A172 (cell line): ENCODE measurements at places on chromosomes 2 and 18. TPM values are rescaled to one million over a fixed set of nuclear protein-coding genes. Genes with fewer than 3 reads are reported as not detected.
A peak's percentile ranks its signal among the peaks of the same experiment; 100 is the strongest.

DNA sequence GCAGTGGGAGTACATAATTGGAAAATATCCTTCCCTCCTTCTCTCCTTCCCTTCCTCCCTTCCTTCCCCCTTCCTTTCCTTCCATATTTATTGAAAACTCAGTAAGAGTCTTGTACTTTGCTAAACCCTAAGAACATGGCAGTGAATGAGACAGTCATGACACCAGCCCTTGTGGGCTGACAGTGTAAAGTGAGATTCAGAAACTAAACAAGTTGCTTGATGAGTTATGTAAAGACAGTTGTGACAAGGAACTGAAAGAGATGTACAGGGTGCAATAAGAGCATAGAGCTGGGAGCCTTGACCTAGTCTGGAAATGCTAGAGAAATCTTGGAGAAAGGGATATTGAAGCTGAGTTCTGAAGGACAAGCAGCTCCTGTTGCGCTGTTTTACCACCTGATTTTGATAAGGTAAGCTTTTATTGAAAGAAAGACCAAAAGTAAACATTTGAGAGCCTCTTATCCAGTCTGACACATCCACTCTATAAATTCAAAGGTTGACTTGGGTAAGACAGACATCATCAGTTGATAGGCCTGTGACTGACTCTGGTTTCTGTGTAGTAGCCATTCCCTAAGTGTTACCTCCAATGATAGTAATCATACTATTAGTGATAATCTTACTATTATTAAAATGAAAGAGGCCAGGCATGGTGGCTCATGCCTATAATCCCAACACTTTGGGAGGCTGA is 66.5 kb upstream of the SKOR2 start:
- no peak for DNase-seq

DNA sequence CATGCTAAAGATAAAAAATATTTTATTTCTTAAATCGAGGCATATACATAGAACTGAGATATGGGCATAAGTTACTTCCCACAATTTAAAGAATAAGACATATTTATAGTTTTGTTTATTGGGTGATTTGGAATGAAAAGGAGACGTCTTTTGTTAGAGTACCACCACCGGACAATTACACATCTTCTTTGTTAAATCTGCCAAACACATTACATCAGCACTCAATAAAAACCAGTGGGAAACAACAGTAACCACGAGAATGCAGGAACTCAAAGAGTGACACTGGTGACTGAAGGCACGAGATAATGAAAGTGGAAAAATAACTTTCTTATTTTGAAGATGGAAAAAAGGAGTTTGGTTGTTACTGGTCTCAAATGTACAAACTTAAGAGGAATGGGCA is 92.6 kb upstream of the TFCP2L1 start:
- DNase-seq, result no peak

- no peak for DNase-seq
Measured at GRCh38 chr2:36333350-36334012, 22.1 kb upstream of the CRIM1 start.

- DNase-seq, result no peak
Measured at GRCh38 chr2:84697895-84698294, 181.6 kb downstream of the DNAH6 start.

DNA sequence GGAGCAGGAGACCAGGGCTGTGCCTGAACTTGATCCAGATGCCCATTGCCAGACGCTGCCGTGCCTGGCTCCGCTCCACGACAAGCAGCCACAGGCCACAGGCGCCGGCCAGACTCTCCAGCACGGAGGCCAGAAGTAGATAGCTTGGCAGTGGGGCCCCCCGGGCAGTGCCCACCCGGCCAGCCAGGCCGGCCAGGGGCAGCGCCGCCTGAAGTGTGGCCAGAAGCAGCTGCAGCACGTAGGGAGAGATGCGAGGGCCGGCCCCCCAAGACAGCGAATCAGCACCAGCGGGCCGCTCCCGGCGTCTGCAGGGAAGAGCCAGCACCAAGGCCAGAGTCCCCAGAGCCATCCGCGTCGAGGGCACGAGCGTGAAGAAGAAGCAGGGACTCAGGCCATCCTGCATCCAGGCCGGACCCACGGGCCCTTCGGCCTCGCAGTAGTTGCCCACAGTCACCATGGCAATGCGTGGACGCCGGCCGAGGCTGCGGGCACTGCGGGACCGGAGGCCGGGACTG is 484 bp downstream of the ABCB6 start:
- DNase-seq, result peak; percentile 64

DNA sequence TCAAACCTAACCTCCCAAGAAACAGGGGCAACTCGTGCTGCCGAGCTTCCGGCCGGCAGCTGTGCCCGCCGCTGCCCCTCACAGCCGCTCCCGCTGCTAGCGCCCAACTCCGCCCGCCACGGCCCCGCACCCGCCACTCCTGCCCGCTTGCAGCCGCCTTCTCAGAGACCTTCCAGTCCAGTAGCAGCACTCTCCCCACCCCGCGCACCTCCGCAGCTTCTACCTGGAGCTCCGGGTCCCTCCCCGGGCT is 722 bp upstream of the C2orf15 start:
- DNase-seq, result no peak

GRCh38 chr2:190415794-190416775 is 7.9 kb downstream of the MFSD6 start:
- DNase-seq, result no peak

Gene RSAD2
- total RNA-seq, result 2.8 and 3.5 TPM in 2 replicates

Gene SH3YL1
- total RNA-seq, result 21.4 and 22.5 TPM in 2 replicates
